Activated T-helper 1 cell treated with anti-CD3 and anti-CD28 coated beads, Interleukin-2, amount 50 U/mL, for 16 hours (primary cell): ENCODE measurements at places on chromosomes 12 and 14.
A peak's percentile ranks its signal among the peaks of the same experiment; 100 is the strongest.

DNA sequence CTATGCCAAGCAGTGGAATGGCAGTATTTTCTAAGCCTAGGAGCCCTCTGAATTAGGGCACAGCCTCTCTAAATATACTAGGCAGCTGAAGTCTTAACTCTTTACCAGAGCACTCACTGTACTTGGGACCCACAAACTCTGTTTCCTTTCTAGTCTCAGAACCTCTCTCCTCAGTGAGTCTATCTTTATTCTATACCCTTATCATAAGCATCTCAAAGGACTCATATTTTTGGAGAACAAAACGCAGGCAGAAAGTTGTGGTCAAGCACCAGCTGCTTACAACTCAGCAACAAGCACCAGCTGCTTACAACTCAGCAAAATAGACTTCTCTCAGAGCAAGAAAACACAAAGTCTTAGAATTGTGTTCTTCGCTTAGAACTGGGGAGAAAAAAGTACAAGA lies 993 bp downstream of the CCDC196 start:
- DNase-seq: no peak

GRCh38 chr12:44603701-44604100 lies 272.4 kb downstream of the NELL2 start:
- no peak for DNase-seq

GRCh38 chr12:64611341-64612284 lies 1.3 kb downstream of the RASSF3 start:
- no peak for DNase-seq

DNA sequence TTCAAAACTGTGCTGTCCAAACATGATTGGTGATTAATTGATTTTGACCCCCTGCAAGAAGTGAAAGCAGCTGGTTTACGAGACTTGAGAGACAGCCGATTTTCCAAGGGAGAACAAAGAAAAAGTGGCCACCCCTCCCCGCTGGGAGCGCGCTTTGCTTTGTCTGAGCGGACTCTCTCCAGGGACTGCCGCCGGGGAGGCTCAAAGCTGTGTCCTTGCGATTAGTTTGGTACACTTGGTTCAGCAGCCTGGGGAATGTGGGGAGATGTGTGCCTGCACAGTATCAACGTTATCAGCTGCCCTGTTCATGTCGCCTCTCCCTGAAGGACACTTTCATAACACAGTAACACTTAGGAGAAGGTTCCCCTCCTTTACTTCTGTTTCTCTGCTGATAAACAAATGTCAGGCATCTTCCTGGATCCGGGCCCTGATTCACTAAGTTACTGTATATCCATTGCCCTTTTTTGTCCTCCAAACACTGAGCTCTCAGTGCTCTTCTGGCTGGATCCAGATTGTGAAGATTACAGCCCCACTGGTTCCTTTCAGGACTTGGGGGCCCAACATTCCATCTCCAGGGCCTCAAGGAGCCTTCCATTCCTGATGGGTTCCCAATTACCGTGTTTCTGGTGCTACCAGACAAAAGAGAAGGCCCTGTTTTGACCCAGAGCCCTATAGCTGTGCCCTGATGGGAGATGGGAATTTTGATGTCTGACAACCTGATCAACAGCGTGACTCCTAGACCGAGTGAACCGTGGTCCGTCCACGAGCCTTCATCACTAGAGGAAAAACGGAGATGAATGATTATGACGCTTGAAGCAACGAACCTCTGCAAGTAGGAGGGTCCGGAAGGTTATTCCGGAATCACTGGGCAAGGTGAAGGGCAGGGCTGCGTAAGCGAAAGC lies 31.7 kb upstream of the TUBA1C start:
- DNase-seq: no peak

DNA sequence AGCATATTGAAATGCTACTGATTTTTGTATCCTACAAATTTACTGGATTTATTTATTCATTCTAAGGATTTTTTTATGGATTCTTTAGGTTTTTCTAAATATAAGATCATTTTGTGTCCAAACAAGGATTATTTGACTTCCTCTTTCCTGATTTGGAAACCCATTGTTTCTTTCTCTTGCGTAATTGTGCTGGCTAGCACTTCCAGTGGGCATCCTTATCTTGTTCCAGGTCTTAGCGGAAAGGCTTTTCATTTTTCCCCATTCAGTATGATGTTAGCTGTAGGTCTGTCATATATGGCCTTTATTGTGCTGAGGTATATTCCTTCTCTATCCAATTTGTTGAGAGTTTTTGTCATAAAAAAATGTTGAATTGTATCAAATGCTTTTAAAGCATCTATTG lies 57.2 kb upstream of the RHOJ start:
- no peak for DNase-seq

- DNase-seq: no peak
Measured at GRCh38 chr14:51093371-51094281, 1.3 kb downstream of the TRIM9 start.

GRCh38 chr12:8813572-8814357 lies 8.7 kb upstream of the A2ML1 start:
- no peak for DNase-seq

GRCh38 chr14:52485350-52485960 lies 66.8 kb downstream of the TXNDC16 start:
- DNase-seq: no peak

- DNase-seq: peak; percentile 1
Measured at GRCh38 chr12:109020796-109021380, at the start of gene SVOP. SVOP (minus strand) TSS chr12:109021068; CDS start chr12:109020868, 200 bp downstream.

GRCh38 chr12:55499810-55500252 lies 7.7 kb downstream of the OR6C68 start:
- no peak for DNase-seq

DNA sequence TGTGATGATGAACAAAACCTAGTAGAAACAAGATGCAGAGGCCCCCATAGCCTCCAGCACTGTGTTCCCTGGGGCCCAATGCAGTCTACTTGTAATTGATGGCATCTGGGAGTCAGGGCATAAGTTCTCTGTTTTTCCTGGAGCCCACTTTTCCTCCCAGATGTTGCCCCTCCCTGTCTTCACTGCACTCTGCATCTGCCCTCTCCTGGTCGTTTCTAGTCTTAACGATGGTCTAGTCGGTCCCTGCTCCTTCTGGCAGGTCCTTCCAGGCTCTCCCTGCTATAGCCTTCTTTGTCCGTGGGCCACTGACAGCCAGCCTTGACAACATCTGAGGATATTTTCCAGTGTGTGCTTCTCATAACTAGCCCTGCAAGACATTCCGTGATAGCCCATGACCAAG lies 208.3 kb downstream of the GXYLT1 start:
- no peak for DNase-seq

DNA sequence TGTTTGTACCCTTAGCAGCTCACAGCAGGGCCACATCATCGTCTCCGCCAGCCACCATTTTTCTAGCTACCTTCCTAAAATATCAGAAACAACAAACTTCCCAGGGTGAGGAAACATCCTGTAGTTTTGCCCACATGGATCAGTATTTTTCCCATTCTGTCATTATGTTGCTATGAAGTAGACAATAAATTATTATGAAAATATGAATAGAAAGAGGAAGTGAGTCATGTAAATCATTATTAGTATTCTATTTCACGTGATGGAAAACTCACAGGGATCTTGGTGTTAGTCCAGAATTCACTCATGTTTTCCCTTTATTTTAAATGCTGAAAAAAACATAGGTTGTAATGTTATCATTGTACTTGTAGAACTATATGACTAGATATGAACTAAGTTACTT lies 319.4 kb downstream of the SYT1 start:
- no peak for DNase-seq

- no peak for DNase-seq
Measured at GRCh38 chr12:27682534-27682933, 13.7 kb upstream of the REP15 start.

GRCh38 chr12:88267630-88268029 lies 125.5 kb downstream of the TMTC3 start:
- DNase-seq: no peak

GRCh38 chr14:87152693-87153092 lies 840.3 kb downstream of the GALC start:
- DNase-seq: no peak

- DNase-seq: peak; percentile 41
Measured at GRCh38 chr12:48105321-48105866, 485 bp downstream of the SENP1 start.

DNA sequence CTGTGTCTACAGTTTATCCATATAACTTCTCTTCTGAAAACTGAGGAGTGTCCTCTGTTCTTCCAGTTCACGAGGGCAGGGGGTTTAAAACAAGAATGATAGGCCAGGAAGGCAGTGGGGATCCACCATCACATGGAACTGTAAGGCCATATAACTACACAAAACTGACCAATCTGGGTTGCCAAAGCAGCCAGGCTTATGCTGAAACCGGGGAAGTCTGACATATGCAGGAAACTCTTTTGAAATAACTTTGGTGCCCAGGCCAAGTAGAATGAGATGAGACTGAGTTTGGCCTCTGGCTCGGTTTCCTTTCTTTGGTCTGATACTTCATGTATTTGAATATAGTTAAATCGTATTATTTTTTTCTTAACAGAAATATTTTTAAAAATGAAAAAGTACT lies 18.0 kb upstream of the ATF1 start:
- no peak for DNase-seq

- DNase-seq: no peak
Measured at GRCh38 chr14:27863166-27863565, 903.4 kb upstream of the FOXG1 start.

- no peak for DNase-seq
Measured at GRCh38 chr12:19850346-19851065, 411.2 kb downstream of the AEBP2 start.

GRCh38 chr12:123054371-123054770 lies 73.9 kb downstream of the ARL6IP4 start:
- DNase-seq: no peak

DNA sequence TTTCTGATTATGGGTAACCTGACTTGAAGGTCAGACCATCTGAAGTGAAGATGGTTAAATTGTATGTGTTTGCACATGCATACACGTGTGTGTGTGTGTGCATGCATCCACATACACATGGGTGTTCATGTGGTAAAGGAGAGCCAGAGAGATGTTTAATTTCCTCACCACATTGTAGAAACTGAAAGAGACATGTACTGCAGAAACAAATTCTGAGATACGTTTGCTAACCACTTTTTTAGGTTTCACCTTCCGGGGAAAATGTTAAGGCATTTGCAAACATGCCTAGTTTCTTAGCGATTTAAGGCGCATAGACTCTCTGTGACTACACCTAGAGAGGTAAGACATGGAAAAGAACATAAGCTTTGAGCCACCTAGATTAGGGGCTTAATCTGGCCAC lies 362.9 kb downstream of the RAD51B start:
- no peak for DNase-seq

GRCh38 chr14:103547455-103547940 lies 15.0 kb downstream of the BAG5 start:
- no peak for DNase-seq

DNA sequence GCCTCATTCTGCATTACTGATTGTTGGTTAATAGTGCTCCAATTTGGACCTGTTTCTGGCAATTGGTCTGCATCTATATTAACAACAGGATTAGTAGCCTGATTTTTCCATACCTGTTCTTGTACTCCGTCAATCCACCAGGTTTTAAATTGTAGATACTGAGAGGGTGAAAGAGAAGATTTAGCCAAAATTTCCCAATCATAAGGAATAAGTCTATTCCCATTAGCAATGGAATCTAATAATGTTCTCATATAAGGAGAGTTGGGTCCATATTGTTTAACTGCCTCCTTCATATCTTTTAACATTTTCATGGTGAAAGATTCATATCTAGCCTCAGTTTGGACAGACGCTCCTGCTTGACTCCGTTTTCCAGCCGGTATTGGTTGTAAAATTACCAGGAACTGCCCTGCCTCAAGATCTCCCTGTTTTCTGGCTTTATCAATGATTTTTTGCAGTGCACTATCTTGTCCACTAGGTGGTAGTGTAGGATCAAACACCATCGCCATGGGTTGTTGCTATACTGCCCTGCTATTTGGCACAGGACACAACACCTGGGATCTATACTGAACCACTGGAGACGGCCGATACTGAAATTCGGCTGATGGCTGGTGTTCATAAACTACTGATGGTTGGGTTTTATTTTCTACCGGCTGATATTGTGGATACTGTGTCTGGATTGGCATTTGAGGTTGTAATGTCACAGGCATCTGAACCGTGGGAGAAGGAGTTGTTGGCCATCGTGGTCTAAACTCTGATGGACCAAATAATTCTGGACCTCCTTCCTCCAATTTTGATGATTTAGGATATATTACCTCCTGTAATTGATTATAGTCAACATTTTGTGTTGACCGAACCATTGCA lies 25.2 kb downstream of the DHRS4L2 start:
- no peak for DNase-seq

DNA sequence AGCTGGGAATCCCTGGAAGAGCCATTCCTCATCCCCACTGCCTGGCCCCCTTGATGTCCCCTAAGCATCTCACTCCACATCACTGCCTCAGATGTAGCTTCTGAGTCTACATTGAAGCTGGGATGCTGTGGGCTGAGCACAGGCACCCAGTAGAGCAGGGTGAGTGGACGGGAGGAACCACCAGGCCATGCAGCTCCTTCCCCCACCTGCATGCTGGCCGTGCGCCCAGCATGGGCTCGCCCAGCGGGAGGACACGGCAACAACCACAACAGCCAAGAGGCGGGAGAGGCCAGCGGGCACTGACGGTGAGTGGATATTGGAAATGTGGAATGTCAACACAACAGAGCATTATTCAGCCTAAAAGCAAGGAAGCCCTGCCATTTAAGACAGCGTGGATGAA lies 310.9 kb downstream of the ADGRD1 start:
- DNase-seq: no peak

DNA sequence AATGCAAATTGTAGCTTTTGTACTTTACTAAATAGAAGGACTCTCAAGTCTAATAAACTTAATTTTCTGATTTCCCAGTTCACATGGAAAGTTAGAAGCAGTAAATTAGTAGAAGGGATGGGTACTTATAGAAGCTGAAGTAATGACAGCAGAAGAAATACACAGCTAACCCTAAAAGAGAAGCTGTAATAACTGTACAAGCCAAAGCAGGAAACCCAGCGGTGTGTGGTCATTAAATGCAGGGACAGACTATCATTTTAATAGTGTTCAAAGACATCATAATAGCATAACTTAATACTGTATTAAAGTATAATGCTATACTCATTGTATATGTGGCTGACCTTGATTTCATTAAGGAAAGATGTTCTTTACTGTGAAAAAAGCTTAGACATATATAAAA lies 74.9 kb downstream of the PCNX1 start:
- DNase-seq: no peak

DNA sequence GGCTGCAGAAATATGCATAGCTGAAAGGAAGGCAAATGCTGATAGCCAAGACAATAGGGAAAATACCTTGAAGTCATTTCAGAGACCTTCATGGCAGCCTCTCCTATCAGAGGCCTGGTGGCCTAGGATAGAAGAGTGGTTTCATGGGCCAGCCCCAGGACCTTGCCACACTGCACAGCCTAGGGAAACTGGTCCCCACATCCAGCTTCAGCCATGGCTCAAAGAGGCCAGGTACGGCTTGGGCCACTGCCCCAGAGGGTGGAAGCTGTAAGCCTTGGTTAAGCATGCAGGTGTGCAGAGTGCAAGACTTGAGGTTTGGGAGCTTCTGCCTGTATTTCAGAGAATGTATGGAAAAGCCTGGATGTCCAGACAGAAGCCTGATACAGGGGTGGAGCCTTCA lies 101.0 kb upstream of the KITLG start:
- DNase-seq: no peak

- no peak for DNase-seq
Measured at GRCh38 chr14:24808412-24808811, 174.4 kb upstream of the GZMB start.
